Activated CD8-positive, alpha-beta memory T cell treated with anti-CD3 and anti-CD28 coated beads, Interleukin-2, amount 10 ng/mL, durations not matched to agents 7 days and 5 days (primary cell): ENCODE measurements at places on chromosomes 7 and 10.
A peak's percentile ranks its signal among the peaks of the same experiment; 100 is the strongest.

GRCh38 chr7:103432712-103433111, 13.3 kb downstream of the SLC26A5 start:
- DNase-seq = no peak

DNA sequence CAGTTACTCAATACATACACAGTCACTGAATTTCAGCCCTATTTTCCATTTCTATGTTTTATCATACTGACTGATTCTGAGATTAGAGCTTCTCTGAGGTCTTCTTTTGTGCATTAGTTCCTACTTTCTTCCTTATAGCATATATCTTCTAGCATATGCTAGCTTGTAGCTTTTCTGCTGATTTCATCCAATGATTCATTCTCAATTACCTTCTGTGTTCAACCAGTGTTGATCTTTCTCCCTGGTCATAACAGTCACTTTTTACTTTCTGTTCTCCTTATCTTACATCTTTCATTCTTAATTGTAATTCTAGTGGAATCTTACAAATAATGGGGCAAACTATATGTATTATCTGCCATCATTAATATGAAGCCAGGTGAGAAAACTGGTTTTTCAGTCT, 159.5 kb upstream of the HGF start:
- DNase-seq = no peak

DNA sequence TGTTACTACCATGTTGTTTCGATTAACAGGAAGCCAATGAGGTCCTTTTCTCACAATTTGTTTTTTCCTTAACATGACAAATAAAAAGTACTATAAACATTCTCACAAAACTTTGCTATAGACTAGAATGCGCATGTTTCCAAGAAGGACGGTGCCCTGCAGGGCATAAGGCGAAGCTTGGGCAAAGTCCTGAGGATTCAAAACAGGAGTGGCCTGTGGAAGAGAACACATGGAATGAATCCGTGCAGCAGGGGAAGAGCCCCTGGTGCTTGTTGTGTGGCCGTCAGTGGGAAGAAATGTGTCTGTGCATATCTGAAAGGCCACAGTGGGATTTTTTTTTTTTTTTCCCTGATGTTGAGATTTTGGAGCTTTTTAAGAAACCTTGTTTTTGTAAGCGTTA, 67.6 kb downstream of the ITGA8 start:
- DNase-seq = no peak

DNA sequence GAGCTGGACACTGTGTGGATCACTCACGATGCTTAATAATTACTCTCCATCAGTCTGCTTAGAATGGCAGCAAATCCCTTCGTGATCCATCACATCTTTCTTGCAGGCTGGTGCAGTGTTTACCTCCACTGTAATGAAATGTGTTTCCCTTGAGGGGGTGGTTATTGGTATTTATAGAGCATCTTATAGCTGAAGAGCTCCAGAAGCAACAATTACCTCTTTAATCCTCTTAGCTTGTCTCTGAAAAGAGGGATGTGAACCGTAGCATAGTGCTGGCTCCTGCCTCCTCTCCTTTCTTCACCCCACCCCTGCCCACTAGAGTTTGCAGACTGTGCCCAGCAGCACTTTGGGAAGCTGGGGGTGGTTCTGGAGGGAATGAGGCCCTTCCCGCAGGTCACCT, 132.6 kb downstream of the CAMK1D start:
- no peak for DNase-seq

DNA sequence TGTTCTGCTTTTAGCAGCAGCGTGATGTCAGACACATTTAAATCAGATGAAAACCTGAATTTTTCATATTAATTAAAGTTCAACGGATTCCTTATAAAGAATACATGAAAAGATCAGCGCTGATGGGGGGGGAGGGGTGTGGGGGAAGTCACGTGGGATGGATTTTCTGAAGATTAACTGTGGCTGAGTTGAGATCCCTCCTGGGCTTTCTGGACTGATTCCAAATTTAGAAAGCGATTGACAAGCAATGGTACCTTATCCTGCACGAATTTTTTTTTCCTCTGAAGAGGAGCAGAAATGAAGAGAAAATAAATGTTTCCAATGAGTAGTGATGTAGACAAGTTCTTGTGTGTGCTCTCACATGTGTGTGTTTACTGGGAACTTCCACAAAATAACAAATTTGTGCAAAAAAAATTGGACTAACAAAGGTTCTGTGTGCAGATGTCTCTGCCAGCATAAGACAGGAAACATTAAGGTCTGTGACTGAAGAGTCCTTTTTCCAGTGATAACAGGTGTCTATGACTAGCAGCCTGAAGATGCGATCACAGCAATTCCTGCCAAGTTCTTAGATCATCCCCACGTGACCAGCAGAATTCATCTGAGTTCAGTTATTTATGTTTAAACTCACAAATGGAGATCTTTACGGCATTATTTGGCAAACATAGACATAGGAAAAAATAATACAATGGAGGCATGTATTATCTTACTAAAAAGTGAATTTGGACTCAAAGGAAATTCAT, 585.2 kb upstream of the CELF2 start:
- DNase-seq = no peak

DNA sequence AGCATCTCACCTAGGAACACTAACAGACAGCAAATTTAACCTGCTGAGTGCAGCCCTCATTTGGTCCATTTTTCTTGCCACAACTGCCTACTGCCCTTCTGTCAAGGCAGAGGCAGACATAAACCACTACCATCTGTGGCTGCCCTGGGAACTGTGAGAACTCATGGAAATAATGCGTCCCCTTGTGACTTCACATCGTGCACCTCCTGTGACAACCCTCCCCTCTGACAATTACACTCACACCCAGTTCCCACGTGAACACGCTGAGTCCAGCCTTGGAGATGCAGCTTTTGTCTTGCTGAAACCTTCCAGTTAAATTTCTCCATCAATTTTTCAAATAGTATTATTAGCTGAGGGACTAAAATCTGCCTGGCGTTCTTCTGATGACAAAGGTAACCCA, 193.1 kb upstream of the KLF14 start:
- no peak for DNase-seq

DNA sequence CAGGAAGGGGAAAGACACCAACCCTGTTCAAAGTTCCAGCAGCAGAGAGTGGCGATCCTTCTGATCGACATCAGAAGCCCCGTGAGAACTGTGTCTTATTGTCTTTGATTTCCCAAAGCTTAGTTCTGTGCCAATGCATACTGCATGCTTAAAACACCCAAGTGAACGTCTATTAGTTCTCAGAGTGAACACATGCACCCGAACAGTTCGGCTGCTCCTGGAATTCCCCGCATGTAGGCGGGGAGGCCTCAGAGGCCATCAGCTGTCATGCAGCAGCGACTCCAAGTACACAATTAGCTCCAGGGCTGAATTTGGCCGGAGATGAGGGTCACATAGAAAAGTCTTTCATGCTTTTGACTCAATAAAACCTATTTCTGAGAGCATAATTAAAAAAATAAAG, 276.9 kb downstream of the ZMYND11 start:
- no peak for DNase-seq

DNA sequence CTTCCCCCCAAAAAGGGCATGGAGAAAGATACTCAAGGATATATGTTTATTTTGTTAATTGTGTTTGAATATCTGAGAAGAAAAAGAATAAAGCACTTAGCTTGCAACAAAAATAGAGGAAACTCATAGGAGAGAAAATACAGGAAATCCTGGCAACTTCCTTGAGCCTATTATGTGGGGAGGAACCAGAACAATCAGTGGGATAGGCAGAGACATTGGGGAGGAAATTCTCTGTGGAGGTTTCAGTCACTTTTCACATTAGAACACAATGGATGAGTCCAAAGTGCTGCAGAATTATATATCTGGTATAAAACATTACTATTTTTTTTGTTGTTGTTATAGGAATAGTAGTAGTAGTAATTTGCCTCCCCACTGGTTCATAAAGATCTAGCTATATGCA, 240.1 kb downstream of the THSD7A start:
- no peak for DNase-seq

GRCh38 chr7:122887198-122887597, 938 bp upstream of the CADPS2 start:
- DNase-seq = no peak

GRCh38 chr10:6525599-6526165, 54.4 kb downstream of the PRKCQ start:
- DNase-seq = no peak

GRCh38 chr10:106996510-106996909, 168.0 kb downstream of the SORCS1 start:
- DNase-seq = no peak

- DNase-seq = no peak
Measured at GRCh38 chr7:71133232-71133622, 1.3 kb downstream of the GALNT17 start.

- DNase-seq = no peak
Measured at GRCh38 chr7:158368449-158368848, 219.2 kb downstream of the PTPRN2 start.

GRCh38 chr10:125994601-125995000, 98.2 kb downstream of the FANK1 start:
- DNase-seq = no peak

DNA sequence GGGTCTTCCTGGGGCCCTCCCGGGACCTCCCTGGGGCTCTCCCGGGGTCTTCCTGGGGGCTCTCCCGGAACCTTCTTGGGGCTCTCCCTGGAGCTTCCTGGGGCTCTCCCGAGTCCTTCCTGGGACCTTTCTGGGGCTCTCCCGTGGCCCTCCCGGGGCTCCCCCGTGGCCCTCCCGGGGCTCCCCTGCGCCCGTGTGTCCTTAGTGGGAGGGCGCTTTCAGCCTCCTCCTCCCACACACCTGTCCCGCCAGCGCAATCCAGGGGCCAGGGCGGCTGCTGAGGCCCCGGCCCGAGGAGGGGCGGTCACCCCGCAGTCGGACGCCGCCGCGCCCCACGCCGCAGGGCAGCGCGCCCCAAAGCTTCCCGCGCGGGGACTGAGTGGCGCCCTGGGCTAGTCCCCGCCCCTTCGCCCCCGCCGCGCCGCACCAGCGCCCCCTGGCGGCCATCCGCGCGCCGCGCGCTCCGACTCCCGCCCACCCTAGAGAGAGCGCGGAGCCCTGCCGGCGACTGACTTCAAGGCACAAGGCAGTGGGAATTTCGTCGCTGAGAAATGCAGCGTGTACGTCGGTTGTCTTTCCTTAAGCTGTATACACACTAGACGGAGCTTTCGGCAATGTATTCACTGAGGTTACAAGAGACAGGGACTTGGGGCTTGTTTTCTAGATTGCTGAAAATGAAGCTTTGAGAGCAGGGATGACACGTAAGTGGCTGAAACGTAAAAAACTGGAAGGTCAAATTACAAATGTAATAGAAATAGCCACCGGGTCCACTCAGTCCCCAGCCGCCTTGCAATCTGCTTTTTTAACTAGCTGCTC, 47.1 kb downstream of the INSIG1 start:
- peak; percentile 84 for DNase-seq

GRCh38 chr7:116784647-116785046, 77.7 kb upstream of the CAPZA2 start:
- DNase-seq = no peak

DNA sequence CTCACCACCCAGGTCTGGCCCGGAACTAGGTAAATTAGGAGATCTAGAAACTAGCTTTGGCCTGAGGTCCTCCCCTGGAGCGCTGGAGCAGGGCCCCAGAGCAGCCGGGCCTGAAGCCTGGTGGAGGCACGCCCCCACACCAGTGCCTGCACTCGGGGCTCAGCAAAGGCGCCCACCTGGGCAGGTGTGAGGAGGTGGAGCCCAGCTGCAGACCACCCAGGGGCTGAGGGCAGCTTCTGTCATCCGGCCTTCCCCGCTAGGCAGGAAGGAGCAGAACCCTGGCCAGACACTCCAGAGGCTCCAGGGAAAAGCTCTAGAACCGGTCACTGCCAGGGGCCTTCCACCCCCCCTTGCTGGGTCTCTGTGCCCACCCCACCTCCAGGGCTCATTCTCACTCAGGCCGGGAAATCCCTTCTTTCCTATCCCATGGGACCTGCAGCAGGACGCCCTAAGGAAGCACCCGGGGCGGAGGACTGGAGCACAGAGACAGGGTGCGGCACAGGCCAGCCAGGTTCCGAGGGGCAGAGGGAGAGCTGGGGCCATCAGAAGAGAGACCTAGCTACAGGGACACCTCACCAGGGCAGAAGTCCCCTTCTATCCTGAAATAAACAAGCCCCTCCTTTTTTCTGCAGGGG, 161.2 kb downstream of the NRF1 start:
- DNase-seq = no peak

DNA sequence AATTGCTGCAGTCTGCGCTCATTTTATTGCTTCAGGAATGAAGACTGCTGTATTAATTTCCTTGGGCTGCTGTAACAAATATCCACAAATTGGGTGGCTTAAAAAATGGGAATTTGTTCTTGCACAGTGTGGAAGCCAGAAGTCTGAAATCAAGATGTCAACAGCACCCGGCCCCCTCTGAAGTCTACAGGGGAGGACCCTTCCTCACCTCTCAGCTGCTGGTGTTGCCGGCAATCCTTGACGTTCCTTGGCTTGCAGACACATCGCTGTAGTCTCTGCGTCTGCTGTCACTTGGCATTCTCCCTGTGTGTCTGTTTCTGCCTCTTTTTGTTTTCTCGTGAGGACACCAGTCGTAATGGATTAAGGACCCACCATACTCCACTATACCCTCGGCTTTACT, 166.2 kb downstream of the PTPN20 start:
- DNase-seq = peak; percentile 15

DNA sequence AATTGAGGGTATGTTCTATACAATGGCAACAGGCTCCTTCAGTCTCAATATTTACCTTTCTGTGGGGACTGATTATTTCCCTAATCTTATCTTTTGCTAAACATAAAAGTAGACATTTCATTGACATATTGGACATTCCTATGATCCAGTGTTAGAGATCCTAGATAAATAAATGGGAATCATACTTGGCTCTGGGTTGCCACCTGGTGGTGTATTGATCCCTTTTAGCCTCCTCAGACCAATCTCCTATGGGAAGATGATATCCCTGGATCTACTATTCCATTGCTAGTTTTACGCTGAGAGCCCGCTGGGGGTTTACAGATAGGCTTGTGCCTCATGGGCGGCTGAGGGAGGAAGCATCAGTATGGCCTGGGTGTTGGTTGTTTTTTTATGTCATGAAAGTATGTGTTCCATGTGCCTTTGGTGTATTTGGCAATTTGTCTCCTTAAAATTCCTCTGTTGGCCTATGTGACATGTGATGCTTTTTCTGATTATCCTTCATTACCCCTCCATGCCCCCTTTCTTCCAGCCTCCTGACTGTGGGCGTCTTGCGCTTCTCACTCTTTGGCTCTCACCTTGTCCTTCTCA, 18.8 kb downstream of the CELF2 start:
- DNase-seq = no peak

- no peak for DNase-seq
Measured at GRCh38 chr7:105963038-105963667, at the start of gene CDHR3. CDHR3 (plus strand) TSS chr7:105963264; CDS start chr7:105963319, 55 bp downstream.
